A172 (cell line): ENCODE measurements at places on chromosomes 11 and 22.

- DNase-seq: no peak
Observed at GRCh38 chr11:58914821-58915543, 24.3 kb upstream of the GLYATL1 start.

GRCh38 chr11:2555891-2556290 lies 111.1 kb downstream of the KCNQ1 start:
- DNase-seq: no peak

DNA sequence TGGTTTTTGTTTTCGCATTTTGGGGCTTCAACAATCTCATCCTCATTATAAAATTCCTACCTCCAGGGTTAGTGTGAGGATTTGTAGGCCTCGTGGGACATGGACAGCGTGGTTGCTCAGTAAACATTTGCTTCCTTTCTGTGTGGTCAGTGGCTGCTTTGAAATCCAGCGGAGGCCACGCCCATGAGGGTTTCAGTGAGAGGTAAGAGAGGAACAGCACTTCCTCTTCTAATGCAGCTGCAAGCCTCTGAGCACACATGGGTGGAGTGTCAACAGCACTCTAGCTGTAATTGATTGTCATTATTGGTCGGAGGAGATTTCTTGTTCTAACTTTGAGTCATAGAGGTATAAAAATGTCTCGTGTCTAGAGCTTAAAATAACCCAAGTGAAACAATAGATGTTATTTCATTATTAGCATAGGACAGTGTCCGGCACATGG lies 6.0 kb upstream of the ARHGAP42 start:
- DNase-seq: peak; percentile 68

GRCh38 chr11:61091373-61092279 lies 10.7 kb upstream of the CD5 start:
- peak; percentile 6 for DNase-seq

DNA sequence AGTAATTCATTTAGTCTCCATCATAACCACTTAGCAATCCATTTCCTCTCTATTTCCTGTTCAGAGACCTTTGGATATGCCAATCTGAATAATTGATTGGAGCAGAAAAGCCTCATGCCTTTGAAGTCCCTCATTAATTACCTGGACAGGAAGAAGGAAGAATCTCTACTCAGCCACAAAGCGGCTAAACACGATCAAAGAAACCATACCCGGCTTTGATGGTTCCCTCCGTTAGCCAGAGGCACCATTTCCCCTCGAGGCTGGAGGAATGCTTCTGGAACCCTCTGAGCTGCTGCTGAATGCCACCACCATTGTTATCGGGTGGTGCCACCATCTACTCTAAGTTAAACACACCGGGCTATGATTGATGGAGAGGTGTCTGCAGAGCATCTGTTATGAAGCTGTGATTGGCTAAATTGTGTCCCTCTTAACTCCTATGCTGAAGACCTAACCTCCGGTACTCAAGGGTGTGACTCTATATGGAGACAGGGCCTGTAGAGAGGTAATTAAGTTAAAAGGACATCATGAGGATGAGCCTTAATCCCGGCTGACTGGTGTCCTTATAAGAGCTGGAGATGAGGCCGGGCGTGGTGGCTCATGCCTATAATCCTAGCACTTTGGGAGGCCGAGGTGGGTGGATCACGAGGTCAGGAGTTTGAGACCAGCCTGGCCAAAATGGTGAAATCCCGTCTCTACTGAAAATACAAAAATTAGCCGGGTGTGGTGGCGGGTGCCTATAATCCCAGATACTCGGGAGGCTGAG lies 168.6 kb downstream of the CTTN start:
- no peak for DNase-seq

DNA sequence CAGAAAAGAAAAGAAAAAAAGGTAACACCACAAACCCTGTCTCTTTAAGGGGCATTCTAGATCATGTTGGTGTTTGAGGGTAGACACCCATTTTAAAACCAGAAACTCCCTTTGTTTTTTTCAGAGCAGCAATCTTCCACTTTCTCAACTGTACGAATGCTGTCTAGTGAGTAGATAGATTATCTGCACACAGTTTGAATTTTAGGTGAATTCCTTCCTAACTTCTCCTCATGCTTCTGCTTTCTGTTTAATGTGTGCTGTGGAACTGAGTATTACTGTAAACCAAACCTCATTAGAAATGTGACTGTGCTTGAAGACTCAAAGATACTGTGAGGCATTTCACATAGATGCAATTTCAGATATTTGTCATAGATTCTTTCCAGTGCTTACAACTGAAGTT lies 102.4 kb downstream of the PRMT3 start:
- no peak for DNase-seq
